ENCODE measurements at places on chromosomes 6 and 20.

GRCh38 chr20:49699200-49699992, 14.3 kb downstream of the B4GALT5 start:
- no peaks in the 10 kb centered on the region for H3K27me3 ChIP-seq
- DNase-seq, result peak; percentile 32
- peak overlapping the region; percentile 96 for H3K27ac ChIP-seq
- H3K4me1 ChIP-seq, result peaks cover 70% of the 10 kb centered on the region
- peak overlapping the region; percentile 83 for H3K4me3 ChIP-seq

- H3K4me3 ChIP-seq, result no peak overlapping the region
- no peak overlapping the region for H3K27ac ChIP-seq
- no peak for DNase-seq
- peaks cover 3% of the 10 kb centered on the region for H3K36me3 ChIP-seq
- H3K27me3 ChIP-seq, result no peaks in the 10 kb centered on the region
These were observed 1005.3 kb upstream of the EPHA7 start for GRCh38 chr6:94424692-94425091.

GRCh38 chr6:48994811-48995210, 468.2 kb downstream of the MMUT start:
- no peaks in the 10 kb centered on the region for H3K36me3 ChIP-seq
- no peaks in the 10 kb centered on the region for H3K27me3 ChIP-seq
- H3K4me1 ChIP-seq, result no peaks in the 10 kb centered on the region
- no peak overlapping the region for H3K4me3 ChIP-seq
- no peak overlapping the region for H3K27ac ChIP-seq
- no peak for DNase-seq

DNA sequence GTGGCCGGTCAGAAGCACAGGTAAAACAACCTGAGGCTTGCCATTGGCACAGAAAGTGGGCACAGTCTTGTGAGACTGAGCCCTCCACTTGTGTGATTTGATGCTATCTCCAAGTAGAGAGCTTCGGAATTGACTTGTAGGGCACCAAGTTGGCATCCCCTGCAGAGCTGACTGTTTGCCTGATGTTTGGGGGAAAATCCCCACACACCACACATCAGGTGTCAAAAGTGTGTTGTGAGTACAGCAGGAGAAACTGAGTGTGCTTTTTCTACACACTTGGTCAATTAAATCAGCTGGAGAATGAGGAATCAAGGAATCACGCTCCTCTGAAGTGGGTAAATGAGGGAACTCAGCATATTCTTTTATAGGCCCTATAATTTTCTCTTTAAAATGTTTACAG, 989 bp downstream of the SERINC3 start:
- peaks cover 2% of the 10 kb centered on the region for H3K36me3 ChIP-seq
- peak overlapping the region; percentile 95 for H3K4me3 ChIP-seq
- no peaks in the 10 kb centered on the region for H3K27me3 ChIP-seq
- peaks cover 55% of the 10 kb centered on the region for H3K4me1 ChIP-seq
- no peak overlapping the region for H3K27ac ChIP-seq

DNA sequence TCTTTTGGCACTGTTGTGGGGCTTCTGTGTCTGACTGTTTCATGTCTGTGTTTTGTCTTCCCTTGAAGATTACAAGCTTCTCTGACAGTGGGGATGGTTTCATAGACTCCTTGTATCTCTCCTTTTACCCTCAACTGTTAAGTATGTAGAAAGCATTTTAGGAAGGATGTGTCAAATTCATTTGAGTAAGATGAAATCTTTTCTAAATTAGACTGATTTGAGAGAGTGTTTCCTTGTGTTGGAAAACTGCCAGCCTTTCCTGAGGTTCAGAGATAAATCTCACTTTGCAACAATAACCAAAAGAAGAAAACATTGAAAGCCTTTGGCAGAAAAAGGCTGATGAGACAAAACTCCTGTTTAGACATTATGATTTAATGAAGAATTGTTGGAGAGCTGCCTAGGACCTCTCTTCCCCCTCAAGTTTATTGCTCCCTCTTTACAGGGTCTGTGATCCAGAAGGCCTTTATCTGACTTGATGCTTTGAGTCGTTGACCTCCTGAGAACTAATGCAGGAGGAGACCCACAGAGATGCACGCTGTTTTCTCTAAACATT, 68.3 kb downstream of the ANKS1A start:
- H3K4me1 ChIP-seq, result peaks cover 26% of the 10 kb centered on the region
- no peak overlapping the region for H3K4me3 ChIP-seq
- DNase-seq, result no peak

DNA sequence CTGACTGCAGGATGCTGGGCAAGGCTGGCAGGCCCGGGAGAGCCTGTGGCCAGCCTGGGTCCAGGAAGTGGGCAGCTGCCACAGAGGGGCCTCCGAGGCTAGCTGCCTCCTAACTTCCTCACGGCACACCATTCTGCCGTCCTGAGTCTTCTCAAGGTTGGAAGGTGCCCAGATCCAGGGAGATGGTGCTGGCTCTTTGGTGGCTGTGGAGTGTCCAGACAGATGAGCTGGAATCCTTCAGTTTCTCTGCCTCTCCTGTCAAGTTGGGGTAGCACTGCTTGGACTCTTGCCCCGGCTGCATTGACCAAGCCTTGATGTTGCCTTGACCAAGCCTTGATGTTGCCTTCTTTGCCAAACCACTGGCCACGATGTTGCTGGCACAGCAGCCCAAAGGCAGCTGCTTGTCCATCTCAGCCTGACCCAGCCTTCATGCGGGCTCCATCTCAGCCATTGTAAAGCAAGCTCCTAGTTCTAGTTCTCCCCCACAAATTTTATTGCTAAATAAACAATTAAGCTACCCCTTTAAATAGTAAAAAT, 75.1 kb upstream of the AFDN start:
- H3K36me3 ChIP-seq, result no peaks in the 10 kb centered on the region
- no peak overlapping the region for H3K27ac ChIP-seq
- DNase-seq, result no peak
- no peaks in the 10 kb centered on the region for H3K27me3 ChIP-seq
- H3K4me3 ChIP-seq, result no peak overlapping the region

- no peaks in the 10 kb centered on the region for H3K4me1 ChIP-seq
- H3K36me3 ChIP-seq, result no peaks in the 10 kb centered on the region
- no peak overlapping the region for H3K4me3 ChIP-seq
- peaks cover 19% of the 10 kb centered on the region for H3K27me3 ChIP-seq
These were observed 49.2 kb upstream of the FABP7 start for GRCh38 chr6:122730334-122730733.

- H3K27ac ChIP-seq, result no peak overlapping the region
- peaks cover 21% of the 10 kb centered on the region for H3K4me1 ChIP-seq
- H3K4me3 ChIP-seq, result no peak overlapping the region
- peaks cover 2% of the 10 kb centered on the region for H3K36me3 ChIP-seq
- H3K27me3 ChIP-seq, result no peaks in the 10 kb centered on the region
These were observed 91.9 kb downstream of the FAM217A start for GRCh38 chr6:3987053-3987452.

DNA sequence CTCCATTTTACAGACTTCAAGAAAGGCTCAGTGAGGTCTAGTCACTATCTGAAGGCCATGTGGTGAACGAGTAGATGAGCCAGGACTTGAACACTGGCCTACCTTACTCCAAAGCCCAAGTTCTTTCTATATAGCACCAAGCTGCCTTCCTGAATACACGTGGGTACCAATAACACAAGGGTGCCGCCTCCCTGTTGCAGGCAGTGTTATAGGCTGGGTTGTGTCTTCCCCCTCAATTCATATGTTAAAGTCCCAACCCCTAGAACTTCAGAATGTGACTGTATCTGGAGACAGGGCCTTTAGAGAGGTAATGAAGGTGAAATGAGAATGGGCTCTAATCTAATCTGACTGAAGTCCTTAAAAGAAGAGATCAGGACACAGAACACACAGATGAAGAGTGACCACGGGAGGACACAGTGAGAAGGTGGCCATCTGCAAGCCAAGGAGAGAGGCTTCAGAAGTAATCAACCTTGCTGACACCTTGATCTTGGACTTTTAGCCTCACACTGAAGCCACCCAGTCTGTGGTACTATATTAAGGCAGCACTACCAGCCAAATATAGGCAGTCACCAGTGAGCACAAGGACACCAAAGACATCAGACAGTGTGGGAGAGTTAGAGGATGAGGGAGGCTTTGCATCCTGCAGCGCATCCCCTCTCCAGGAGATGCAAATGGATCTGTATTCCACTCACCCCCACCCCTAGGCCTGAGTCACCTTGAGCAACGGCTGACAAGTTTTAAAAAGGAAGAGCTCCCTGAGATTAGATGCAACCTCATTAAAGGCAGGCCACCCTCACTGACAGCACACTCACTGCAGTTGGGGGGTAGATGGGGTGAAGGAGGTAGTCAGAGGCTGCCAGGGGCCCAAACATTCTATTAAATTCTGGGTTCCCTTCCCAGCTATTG, 40.9 kb upstream of the LYRM2 start:
- H3K4me3 ChIP-seq, result no peak overlapping the region
- H3K36me3 ChIP-seq, result peaks cover 5% of the 10 kb centered on the region
- no peaks in the 10 kb centered on the region for H3K4me1 ChIP-seq
- no peak overlapping the region for H3K27ac ChIP-seq
- H3K27me3 ChIP-seq, result no peaks in the 10 kb centered on the region

GRCh38 chr20:32534661-32535240, 50.4 kb downstream of the NOL4L start:
- peaks cover 70% of the 10 kb centered on the region for H3K4me1 ChIP-seq
- peak overlapping the region; percentile 81 for H3K27ac ChIP-seq
- peak; percentile 71 for DNase-seq
- H3K36me3 ChIP-seq, result peaks cover 2% of the 10 kb centered on the region

- no peaks in the 10 kb centered on the region for H3K27me3 ChIP-seq
- H3K4me1 ChIP-seq, result peaks cover 20% of the 10 kb centered on the region
- H3K36me3 ChIP-seq, result peaks cover 2% of the 10 kb centered on the region
- DNase-seq, result no peak
- H3K4me3 ChIP-seq, result no peak overlapping the region
These were observed 27.9 kb upstream of the SERPINB9 start for GRCh38 chr6:2931055-2931454.

DNA sequence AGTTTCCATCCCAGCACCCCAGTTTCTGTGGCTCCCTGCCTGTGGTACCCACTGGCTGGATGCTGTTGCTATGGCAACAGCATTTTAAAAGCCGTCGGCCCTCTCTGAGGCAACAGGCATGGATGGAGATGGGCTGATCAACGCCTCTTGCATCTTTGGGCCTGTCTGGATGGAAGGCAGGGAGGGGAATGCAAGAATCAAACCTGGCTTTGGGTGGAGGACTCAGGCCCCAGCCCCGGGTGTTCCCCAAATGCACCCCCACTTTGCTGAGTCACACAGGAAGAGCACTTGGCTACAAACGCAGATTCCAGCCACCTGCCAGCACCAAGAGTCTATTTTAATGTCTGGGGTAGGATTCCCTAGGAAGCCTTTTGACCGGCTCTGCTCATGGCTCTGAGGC, 45.7 kb upstream of the TGM2 start:
- DNase-seq, result no peak
- no peak overlapping the region for H3K27ac ChIP-seq
- no peaks in the 10 kb centered on the region for H3K4me1 ChIP-seq
- peaks cover 9% of the 10 kb centered on the region for H3K27me3 ChIP-seq
- no peaks in the 10 kb centered on the region for H3K36me3 ChIP-seq
- H3K4me3 ChIP-seq, result no peak overlapping the region

- H3K27ac ChIP-seq, result no peak overlapping the region
- DNase-seq, result no peak
- no peak overlapping the region for H3K4me3 ChIP-seq
- H3K27me3 ChIP-seq, result no peaks in the 10 kb centered on the region
- no peaks in the 10 kb centered on the region for H3K36me3 ChIP-seq
These were observed 12.9 kb upstream of the CCN6 start for GRCh38 chr6:112040956-112041355.

DNA sequence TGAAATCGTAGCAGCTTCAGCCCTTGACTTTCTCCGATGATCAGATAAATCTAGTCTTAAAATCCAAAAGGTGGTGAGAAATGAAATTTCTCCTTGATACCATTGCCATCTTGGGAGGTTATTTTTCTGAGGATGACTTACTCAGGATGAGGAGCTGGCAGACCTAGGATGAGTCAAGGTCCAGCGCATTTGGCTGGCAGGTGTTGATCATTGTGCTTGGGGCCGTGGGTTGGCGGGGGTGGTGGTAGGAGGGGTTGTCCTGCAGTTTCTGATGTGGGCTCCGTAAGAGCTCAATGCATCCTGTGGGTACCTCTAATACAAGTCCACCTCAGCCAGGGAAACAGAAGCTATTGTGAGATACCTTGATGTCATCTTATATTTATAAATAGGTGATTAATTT, 148.3 kb upstream of the SCGN start:
- no peak overlapping the region for H3K27ac ChIP-seq
- no peaks in the 10 kb centered on the region for H3K27me3 ChIP-seq
- no peak overlapping the region for H3K4me3 ChIP-seq

- no peak for DNase-seq
- no peaks in the 10 kb centered on the region for H3K27me3 ChIP-seq
- H3K27ac ChIP-seq, result no peak overlapping the region
- H3K4me1 ChIP-seq, result no peaks in the 10 kb centered on the region
- H3K4me3 ChIP-seq, result no peak overlapping the region
These were observed 78.3 kb downstream of the CD109 start for GRCh38 chr6:73774311-73774774.

- DNase-seq, result peak; percentile 85
- no peaks in the 10 kb centered on the region for H3K27me3 ChIP-seq
- H3K27ac ChIP-seq, result peak within 1 kb of the TSS; percentile 6
- peak within 1 kb of the TSS; percentile 100 for H3K4me3 ChIP-seq
These were observed at the start of gene ZKSCAN4 for GRCh38 chr6:28252009-28252975. TSS of gene ZKSCAN4 (minus strand) at chr6:28252269. CDS start at chr6:28251980, 289 bp downstream.

GRCh38 chr20:24768713-24769601, 180.1 kb upstream of the CST7 start:
- H3K36me3 ChIP-seq, result no peaks in the 10 kb centered on the region
- H3K27me3 ChIP-seq, result peaks cover 19% of the 10 kb centered on the region
- DNase-seq, result no peak

DNA sequence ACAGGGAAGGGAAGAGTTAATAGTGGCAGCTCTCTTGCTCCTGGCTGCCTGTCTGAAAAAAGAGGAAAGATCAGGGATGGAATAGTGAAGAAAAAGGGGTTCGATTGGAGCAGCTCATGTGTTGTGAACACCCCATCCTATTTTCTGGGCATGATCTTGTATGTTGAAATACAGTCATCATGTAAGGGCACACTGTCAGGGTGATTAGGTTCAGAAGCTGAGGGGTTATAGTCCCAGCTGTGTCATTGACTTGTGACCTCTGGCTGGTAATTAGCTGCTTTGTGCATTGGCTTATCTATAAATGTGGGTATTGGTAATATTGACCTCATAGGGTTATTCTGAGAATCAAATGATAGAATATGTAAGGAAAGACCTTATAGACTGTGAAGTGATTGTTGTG, 30.1 kb downstream of the PHF20 start:
- no peak overlapping the region for H3K4me3 ChIP-seq
- H3K4me1 ChIP-seq, result peaks cover 5% of the 10 kb centered on the region
- H3K27me3 ChIP-seq, result no peaks in the 10 kb centered on the region
- H3K36me3 ChIP-seq, result peaks cover 18% of the 10 kb centered on the region

GRCh38 chr6:12024216-12024615, 12.1 kb downstream of the HIVEP1 start:
- H3K27ac ChIP-seq, result no peak overlapping the region
- peaks cover 20% of the 10 kb centered on the region for H3K36me3 ChIP-seq
- no peak for DNase-seq
- no peaks in the 10 kb centered on the region for H3K27me3 ChIP-seq

GRCh38 chr20:36370991-36371790, 65.1 kb downstream of the DLGAP4 start:
- H3K27me3 ChIP-seq, result no peaks in the 10 kb centered on the region
- H3K36me3 ChIP-seq, result no peaks in the 10 kb centered on the region

- no peaks in the 10 kb centered on the region for H3K27me3 ChIP-seq
- no peaks in the 10 kb centered on the region for H3K36me3 ChIP-seq
- H3K27ac ChIP-seq, result no peak overlapping the region
- DNase-seq, result no peak
These were observed 25.0 kb downstream of the CYB5R4 start for GRCh38 chr6:83884523-83884922.

- no peak for DNase-seq
- H3K27ac ChIP-seq, result no peak overlapping the region
- H3K27me3 ChIP-seq, result no peaks in the 10 kb centered on the region
- no peaks in the 10 kb centered on the region for H3K36me3 ChIP-seq
- no peaks in the 10 kb centered on the region for H3K4me1 ChIP-seq
These were observed 518.7 kb upstream of the MAP3K7 start for GRCh38 chr6:91105532-91105931.

Data from activated T-cell treated with anti-CD3 and anti-CD28 coated beads, Interleukin-2, amount 50 U/mL, for 72 hours (primary cell).